NCI-H2081 (cell line): ENCODE measurements at places on chromosomes 2 and 18.

- DNase-seq: no peak
Observed at GRCh38 chr18:62434798-62435197, 88.0 kb upstream of the ZCCHC2 start.

- no peak for DNase-seq
Observed at GRCh38 chr2:654896-655295, 22.3 kb downstream of the TMEM18 start.

DNA sequence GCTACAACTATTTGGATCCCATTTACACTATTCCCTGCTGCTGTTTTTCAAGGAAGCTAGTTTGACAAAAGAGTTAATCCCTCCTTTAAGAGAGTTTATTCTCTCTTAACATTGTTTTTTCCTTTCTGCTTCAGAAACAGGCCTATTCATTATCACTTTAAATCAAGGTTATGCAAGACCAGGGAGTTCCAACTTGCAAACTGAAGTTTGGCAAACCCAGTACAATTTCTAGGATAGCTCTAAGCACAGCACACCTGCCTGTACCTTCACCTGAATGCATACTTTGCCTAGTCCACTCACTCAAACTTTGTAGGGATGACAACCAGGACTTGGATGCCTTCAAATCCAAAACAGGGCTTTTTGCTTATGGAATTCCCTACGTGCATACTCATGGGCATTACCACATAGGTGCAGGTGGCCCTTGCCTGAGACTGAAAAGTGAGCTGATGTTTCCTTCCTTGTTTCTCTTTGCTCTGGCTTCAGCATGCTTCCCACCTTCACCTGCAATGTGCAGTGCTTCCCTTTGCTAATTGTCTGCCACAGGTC lies 193.8 kb upstream of the MMADHC start:
- no peak for DNase-seq

DNA sequence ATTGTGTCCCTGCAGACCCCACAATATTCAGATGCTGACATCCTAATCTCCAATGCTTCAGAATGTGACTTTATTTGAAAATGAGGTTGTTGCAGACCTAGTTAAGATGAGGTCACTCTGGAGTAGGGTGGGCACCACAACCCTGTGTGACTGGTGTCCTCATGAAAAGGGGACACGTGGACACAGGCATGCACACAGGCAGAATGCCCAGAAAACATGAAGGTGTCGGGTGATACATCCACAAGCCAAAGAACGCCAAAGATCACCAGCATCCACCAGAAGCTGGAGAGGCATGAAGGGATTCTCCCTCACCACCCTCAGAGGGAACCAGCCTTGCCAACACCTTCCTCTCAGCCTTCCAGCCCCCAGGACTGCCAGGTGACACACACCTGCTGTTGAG lies 69.3 kb downstream of the AFF3 start:
- DNase-seq: no peak

DNA sequence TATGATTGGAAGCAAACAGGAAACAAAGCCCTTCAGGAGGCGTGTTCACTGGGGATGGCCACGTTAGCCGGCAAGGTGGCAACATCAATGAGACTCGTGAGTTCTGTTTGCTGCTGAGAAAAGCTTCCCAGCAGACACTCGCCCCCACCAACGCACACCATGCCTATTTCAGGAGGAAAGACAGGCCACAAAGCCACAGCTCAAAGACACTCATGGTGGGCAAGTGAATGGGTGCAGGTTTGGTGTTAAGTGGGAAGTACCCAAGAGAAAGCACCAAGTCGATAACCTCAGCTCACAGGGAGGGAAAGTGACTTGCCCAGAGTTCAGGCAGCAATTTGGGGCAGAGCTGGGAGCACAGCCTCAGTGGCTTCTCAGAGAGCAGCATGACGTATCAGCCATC lies 10.5 kb upstream of the MTERF4 start:
- no peak for DNase-seq

- no peak for DNase-seq
Observed at GRCh38 chr2:150346806-150347205, 140.7 kb downstream of the RND3 start.
